Uterine smooth muscle cell (primary cell): ENCODE measurements at places on chromosomes 7 and 10. TPM values are rescaled to one million over a fixed set of nuclear protein-coding genes. Genes with fewer than 3 reads are reported as not detected.

Gene RBP3
- not detected in 2 replicates for total RNA-seq

Gene MMRN2
- 3.9 and 14.9 TPM in 2 replicates for total RNA-seq

Gene HGF
- total RNA-seq, result 101 and 486 TPM in 2 replicates

Gene ARF5
- total RNA-seq, result 116 and 145 TPM in 2 replicates

Gene GFRA1
- 0.12 TPM in 1 of 2 replicates, not detected in the other for total RNA-seq

Gene ZNRF2
- 5.5 and 6.9 TPM in 2 replicates for total RNA-seq

Gene RSPH10B
- 0.11 and 0.37 TPM in 2 replicates for total RNA-seq

Gene UCN3
- total RNA-seq, result not detected in 2 replicates

Gene TMEM26
- total RNA-seq, result 0.50 and 0.66 TPM in 2 replicates

Gene NEURL1
- total RNA-seq, result 0.22 and 1.00 TPM in 2 replicates

Gene MRM2
- total RNA-seq, result 14.6 and 26.1 TPM in 2 replicates

Gene SPDYE2B
- total RNA-seq, result not detected in 2 replicates

Gene WNT16
- under 0.01 and 0.87 TPM in 2 replicates for total RNA-seq

Gene RELN
- total RNA-seq, result 6.5 and 14.9 TPM in 2 replicates

Gene CPA2
- not detected in 2 replicates for total RNA-seq

Gene NPTX2
- 0.12 and 0.44 TPM in 2 replicates for total RNA-seq

Gene GPR15LG
- not detected in 2 replicates for total RNA-seq

Gene KIF20B
- 14.6 and 50.6 TPM in 2 replicates for total RNA-seq

Gene RNF133
- 0.55 and 1.1 TPM in 2 replicates for total RNA-seq

Gene OR2A1
- not detected in 2 replicates for total RNA-seq

Gene ZNF746
- total RNA-seq, result 19.7 and 22.2 TPM in 2 replicates

Gene AKR1C4
- not detected in 2 replicates for total RNA-seq

Gene EIF5AL1
- 0.75 and 1.3 TPM in 2 replicates for total RNA-seq

Gene TMEM176A
- 0.22 TPM in 1 of 2 replicates, not detected in the other for total RNA-seq

Gene MKLN1
- total RNA-seq, result 42.2 and 49.7 TPM in 2 replicates

Gene SAP25
- not detected in 2 replicates for total RNA-seq

Gene NOS3
- 3.3 and 3.7 TPM in 2 replicates for total RNA-seq

Gene UCMA
- total RNA-seq, result not detected in 2 replicates

Gene PNLIPRP1
- not detected in 2 replicates for total RNA-seq

Gene ARHGEF35
- total RNA-seq, result 1.5 and 2.1 TPM in 2 replicates

Gene SEC31B
- total RNA-seq, result 1.2 and 2.9 TPM in 2 replicates

Gene LIPN
- total RNA-seq, result not detected in 2 replicates

Gene CCDC172
- not detected in 2 replicates for total RNA-seq

Gene HOXA1
- under 0.01 and 0.11 TPM in 2 replicates for total RNA-seq

Gene C10orf67
- 0.11 and 0.12 TPM in 2 replicates for total RNA-seq

Gene COBL
- under 0.01 TPM in 2 replicates for total RNA-seq

Gene GPRIN2
- total RNA-seq, result not detected in 2 replicates

Gene ZNF212
- 4.0 and 5.4 TPM in 2 replicates for total RNA-seq

Gene BTBD16
- not detected in 2 replicates for total RNA-seq
